CD4-positive, alpha-beta T cell treated with Interleukin-17A for 1 hour (primary cell): ENCODE measurements at places on chromosomes 1 and 21.
A peak's percentile ranks its signal among the peaks of the same experiment; 100 is the strongest.

- no peak for DNase-seq
Measured at GRCh38 chr1:214990619-214991018, 91.9 kb upstream of the KCNK2 start.

DNA sequence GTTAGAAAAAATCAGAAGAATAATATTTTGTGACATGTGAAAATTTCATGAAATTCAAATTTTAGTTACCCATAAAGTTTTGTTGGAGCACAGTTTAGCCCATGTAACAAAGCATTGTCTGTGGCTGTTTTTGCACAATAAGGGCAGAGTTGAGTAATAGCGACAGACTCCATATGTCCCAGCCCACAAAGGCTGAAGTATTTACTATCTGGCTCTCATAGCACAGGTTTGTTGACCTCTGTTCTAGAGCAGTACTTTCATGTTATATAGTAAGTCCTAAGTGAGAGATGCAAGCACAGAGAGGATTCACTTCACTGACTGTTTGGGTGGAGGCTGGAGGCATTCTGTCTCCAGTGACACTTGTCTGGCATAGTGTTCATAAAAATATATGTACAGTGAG, 6.8 kb downstream of the LAMC1 start:
- no peak for DNase-seq

GRCh38 chr1:211589782-211590721, 11.1 kb upstream of the SLC30A1 start:
- DNase-seq: peak; percentile 20

DNA sequence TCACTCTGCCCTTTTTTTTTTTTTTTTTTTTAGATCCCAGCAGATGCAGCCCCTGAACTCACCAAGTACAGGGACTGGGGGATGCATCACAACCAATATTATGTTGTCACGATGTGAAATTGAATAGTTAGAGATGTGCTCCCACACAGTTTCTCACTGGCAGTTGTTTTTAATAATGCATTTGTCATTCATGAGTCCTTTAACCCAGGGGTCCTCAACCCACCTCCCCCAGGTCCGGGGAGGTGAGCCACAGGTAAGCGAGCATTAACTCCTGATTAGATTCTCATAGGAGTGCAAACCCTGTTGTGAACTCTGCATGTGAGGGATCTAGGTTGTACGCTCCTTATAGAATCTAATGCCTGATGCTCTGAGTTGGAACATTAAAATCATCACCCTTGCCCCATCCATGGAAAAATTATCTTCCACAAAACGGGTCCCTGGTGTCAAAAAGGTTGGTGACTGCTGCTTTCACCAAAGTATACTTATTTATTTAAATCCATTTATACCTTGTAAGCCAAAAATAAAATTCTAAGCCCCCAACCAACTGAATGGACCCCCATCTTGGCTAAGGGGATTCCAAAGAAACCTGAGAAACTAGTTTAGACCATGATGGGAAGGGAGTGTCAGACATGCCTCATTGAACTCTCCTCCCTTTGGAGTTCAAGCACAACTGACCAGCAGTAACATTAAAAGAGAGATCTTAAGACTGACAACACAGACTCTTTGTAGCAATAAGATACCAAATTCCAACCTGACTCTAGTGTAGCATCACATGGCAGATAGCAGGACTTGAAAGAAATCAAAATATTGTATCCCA, 119.3 kb upstream of the ATP1A1 start:
- no peak for DNase-seq

DNA sequence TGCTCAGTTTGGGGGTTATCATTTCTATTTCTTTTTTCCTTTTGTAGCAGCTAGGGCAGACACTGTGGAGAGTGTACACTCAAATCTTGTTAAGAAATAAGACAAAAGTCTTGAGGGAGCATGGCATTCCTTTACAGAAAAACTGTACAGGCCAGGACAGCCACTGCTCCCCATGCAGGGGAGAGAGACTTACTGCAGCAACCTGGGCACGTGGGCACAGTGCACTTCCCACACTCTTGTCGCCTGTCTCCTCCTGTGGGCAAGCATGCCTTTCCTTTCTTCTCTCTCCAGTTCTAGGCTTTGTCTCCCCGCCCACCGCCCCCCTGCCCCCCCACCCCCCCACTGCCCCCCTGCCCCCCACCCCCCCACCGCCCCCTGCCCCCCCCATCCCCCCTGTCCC, 51.9 kb downstream of the PHC2 start:
- DNase-seq: no peak
